ENCODE measurements at places on chromosomes 2 and 18.
A peak's percentile ranks its signal among the peaks of the same experiment; 100 is the strongest.

- DNase-seq, result no peak
These were observed 187.8 kb upstream of the SIX3 start for GRCh38 chr2:44753552-44754285.

DNA sequence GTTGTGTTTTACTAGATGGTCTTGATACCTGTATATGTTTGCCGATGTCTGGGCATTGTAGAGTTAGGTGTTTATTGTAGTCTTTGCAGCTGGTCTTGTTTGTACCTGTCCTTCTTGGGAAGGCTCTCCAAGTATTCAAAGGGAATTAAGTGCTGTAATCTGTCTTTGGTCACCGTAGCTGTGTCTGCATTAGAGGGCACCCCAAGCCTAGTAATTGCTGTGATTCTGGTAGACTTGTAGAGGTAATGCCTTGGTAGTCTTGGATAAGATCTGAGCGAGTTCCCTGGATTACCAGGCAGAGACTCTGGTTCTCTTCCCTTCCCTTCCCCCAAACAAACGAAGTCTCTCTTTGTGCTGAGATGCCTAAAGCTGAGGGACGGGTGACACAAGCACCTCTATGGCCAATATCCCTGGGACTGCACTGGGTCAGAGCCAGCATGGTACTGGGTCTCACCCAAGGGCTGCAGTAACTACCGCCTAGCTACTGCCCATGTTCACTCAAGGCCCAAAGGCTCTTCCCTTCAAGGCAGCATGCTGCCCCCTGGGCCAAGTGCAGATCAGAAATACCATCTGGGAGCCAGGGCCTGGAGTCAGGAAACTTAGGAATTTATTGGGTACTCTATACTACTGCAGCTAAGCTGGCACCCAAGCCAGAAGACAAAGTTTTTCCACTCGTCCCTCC, 27.1 kb downstream of the STPG4 start:
- no peak for DNase-seq

- no peak for DNase-seq
These were observed 37.2 kb downstream of the HPCAL1 start for GRCh38 chr2:10339647-10340592.

DNA sequence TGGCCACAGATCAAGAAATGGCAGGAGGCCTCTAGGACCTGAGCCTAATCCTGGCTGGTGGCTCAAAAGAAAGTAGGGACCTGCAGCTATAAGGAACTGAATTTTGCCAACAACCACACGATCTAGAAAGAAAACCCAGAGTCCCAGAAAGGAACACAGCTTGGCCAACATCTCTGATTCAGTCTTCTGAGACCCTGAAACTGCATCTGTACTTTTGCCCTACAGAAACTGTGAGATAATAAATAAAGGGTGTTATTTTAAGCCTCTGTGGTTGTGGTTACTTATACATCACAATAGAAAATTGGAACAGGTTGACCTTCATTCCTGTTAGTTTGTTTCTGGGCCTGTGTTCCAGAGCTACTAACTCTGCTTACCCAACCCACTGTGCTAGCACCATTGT, 356.8 kb upstream of the ST6GAL2 start:
- no peak for DNase-seq

- DNase-seq, result no peak
These were observed 350.3 kb downstream of the LRATD1 start for GRCh38 chr2:14982790-14983189.

- DNase-seq, result no peak
These were observed 74.0 kb downstream of the NAB1 start for GRCh38 chr2:190722835-190723234.

DNA sequence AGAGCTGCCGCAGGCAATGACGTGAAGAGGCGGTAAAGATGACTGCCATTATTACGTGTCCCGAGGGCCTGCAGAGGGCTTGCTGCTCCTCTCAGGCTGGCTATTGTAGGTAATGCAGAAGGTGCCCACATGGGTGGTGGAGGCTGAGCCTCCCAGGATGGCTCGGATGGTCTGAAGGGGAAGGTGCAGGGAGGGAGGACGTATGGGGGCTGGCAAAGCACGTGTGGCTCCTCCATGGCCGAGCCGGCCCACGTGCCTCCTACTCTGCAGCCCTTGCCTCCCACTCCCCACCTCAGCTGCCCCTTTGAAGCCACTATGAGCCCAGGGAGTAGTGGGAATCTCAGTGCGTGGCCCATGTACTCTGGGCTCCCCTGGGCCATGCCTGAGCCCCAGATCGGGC, 48.9 kb downstream of the EDAR start:
- no peak for DNase-seq

DNA sequence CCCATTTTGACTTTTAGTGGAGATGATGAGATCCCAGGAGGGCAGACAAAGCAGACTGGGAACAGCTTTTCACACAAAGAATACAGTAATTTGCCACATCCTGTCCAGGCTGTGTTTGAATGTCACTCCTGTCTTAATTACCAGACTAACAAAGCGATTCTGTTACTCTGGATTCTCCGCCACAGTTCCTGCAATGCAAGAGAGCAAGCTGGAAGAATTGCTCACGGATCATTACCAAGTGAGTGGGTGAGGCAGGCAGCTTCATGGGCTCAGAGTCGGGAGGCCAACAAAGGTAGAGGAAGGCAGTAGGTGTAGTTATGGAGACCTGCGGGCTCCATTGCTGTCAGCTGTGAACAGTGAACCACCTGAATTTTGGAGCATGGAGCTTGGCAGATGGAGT, 250.5 kb upstream of the ATP5MC3 start:
- DNase-seq, result no peak

GRCh38 chr2:71685073-71685848, 231.9 kb downstream of the DYSF start:
- DNase-seq, result no peak

- no peak for DNase-seq
These were observed 9.3 kb downstream of the MAP4K4 start for GRCh38 chr2:101706819-101707177.

DNA sequence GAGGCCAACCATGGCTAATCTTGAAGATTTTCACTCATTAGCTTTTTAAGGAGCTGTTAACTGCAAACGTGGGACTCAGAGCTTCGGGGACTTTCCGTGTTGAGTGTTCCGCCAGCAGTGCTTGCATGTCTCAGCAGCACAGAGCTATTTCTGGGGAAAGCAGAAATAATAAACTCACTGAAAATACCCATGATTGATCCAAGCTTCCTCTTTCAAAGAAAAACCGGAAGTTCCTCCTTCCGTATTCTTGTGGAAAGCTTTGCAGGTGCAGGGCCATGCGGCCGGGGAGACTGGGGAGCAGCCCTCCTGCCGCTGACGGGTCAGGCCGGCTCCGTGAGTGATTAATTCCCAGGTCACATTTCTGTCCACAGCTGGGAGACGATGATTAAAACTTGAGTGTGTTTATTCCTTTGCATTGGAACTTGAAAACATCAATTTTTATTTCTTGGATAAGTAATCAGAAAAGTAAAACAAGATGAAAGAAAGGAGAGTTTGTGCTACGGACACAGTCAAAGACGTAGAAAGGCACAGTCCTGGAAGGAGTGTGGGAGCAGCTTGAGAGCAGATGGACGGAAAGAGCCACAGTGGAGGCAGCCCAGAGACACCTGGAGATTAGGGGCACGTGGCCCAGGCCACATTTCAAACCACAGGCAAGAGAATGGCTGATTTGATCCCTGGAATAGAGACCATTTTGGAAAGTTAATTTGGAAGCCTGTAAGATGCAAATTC, 54.2 kb upstream of the CTDP1 start:
- no peak for DNase-seq

- DNase-seq, result no peak
These were observed 271.6 kb downstream of the TDRD15 start for GRCh38 chr2:21395366-21395765.

DNA sequence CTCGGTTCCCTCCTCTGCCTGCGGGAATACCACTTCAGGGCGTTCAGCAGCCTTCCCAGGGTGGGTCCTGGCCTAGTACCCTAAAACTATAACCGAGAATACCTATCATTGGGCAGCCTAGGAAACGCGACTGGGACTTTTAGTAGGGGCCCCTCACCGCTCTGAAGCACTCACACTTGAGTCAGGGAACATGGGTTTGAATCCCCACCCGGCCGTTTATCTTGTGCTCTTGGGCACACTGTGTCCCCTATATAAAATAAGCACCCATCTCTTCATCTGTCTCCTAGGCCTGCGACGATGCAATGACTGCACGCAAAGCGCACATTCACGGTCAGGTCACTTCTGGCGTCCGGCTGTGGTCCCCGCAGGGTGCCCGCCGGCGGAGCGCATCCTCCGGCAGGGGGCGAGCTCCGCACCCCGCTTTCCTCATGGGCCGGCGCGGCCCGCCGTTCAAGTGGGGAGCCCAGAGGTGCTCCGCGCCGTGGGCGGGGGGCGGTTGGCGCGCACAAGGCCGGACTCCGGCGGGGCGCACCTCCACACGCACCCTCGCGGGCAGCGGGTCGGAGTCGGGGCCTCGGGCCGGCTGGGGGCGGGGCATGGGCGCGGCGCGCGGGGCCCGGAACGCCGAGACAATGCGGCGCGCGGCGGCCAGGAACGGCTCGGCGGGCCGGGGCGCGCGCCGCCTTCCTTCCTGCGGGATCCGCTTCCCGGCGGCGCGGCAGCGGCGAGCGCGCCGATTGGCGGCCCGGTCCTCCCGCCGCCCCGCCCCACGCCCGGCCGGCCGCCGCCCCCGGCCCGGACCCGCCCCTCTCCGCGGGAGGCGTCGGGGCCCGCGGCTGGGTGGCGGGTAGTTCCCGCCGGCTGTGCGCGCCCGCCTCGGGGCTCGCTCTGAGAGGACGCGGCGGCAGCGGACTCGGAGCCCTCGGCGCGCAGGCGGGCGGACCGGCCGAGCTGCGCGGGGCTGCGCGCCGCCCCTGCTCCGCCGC, at the start of gene ASAP2:
Gene ASAP2, plus strand, starts transcription at position 850 of the 986 bp plus-strand sequence. CDS start 293 bp downstream, outside the sequence.
- DNase-seq, result no peak

DNA sequence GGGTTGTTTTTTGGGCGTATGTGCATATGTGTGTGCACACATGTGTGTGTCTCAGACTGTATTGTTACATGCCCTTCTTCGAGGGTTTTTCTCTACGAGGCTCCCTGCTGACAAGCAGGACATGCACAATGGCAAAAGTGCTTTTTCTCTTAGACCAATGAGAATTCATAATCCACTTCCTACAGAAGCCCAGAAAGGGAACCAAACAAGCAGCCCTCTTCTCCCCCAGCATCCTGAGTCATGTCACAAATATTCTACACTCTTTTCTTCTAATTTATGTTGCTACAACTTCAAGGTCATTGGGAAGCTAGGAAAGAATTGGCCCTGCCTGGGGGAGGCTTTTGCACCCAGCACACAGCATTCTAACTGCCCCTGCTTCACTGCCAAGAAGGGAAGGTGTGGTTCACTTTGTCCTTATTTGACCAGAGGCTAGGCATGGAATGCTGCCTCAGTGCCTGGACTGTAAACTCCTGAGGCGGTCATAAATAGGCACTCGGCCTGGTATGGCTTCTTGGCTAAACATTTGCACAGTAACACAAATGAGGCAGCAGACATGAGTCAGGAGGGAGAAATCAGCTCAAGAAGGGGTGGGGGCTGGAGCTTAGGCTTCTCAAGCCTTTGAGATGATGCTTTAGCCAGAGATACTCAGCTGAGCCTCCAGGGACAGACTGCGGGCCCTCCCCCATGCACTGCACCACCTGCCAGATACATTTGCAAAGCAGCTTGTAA, 92.7 kb upstream of the KLF7 start:
- no peak for DNase-seq

DNA sequence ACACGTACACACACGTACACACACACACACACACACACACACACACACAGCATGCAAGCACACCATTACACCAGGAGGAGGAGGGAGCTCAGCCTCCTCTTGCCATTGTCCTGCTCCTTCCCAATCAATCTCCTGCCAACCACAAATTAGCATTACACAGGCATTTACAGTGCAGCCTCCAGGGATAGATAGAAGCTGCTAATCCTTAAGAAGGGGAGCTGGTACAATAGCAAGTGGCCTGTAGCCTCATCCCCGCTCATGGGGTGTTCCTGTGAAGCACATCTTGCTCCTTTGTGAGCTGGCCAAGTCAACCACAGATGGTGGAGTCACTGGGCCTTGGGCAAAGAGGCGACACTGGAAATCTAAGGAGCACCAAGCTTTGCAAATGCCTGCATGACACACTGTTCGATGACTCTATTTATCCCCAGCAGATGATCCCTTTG, 110.3 kb upstream of the PKDCC start:
- no peak for DNase-seq

- DNase-seq, result no peak
These were observed 276.2 kb upstream of the EPHA4 start for GRCh38 chr2:221848286-221848685.

GRCh38 chr2:181129364-181130056, 149.1 kb downstream of the UBE2E3 start:
- no peak for DNase-seq

DNA sequence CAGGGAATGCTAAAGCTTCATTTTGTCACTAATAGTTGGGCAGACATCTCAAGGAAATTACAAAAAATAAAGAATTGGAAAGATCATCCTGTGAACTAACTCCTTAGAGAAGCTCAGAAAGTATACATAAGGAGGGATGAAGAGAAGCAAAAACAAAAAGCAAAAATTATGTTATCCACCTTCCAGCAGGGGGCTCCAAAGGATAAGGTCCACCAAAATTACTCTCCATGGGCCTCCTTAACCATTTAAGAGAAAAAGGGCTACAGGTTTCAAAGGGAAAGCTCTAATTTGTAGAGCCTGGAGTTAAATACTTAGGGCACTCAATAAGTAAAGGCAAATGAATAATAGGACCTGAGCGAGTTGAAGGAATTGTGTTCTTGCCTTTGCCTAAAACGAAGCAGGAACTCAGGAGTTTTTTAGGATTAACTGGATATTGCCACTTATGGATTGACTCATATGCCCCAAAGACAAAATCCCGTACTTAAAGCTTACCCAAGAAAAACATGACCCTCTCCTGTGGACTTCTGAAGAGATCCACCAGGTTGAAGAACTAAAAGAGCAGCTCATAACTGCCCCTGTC, 1167.9 kb downstream of the DSC3 start:
- DNase-seq, result no peak

GRCh38 chr2:219277703-219278654, 1.2 kb upstream of the DNAJB2 start:
- DNase-seq, result peak; percentile 59

DNA sequence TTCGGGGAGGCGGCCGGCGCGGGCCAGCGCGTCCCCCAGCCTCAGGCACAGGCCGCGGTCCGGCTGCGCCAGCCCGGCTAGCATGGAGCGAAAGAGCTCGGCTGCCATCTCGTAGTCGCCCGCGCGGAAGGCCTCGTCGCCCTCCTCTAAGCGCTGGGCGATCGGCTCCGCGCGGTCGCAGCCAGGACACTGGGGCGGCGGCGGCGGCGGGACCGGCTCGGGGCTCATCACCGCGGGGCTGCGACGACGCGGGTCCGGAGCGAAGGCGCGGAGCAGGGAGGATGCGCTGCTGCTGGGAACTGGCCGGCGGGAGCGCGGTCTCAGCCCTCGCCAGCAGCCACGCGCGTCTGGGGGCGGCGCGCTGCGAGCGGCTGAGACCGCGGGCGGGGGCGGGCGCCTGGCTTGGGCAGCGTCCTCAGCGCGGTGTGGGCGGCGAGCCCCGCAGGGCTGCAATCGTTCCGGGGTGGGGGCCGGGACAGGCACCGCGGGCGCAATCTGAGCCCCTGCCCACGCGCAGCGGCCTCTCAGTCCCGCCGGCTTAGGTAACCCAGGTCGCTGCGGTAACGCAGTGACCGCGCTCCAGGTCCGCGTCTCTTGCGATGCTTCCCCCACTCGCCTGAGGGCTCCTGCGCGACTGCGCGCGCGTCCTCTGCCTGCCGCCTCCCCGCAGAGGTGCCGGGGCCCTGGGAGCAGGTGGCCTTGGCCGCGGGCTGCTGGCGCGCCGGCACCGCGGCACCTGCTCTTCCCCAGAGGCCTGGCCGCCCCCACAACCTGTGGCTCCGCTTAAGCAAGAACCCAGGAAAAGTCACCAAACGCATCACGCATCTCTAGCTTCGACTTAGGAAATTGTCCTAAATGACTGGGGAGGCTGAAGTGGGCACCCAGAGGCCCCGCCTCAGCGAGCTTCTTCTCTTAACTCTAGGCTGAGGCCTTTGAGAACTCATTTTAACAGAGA, at the start of gene LONRF2:
Gene LONRF2, minus strand, starts transcription at position 636 of the 955 bp plus-strand sequence. Its CDS starts 408 bp downstream, at position 228.
- DNase-seq, result no peak

All from stimulated activated CD8-positive, alpha-beta memory T cell treated with anti-CD3 and anti-CD28 coated beads, Interleukin-4, amount 100 ng/mL, for 1 hour (primary cell).